ENCODE measurements at places on chromosomes 5 and 9.
A peak's percentile ranks its signal among the peaks of the same experiment; 100 is the strongest.

DNA sequence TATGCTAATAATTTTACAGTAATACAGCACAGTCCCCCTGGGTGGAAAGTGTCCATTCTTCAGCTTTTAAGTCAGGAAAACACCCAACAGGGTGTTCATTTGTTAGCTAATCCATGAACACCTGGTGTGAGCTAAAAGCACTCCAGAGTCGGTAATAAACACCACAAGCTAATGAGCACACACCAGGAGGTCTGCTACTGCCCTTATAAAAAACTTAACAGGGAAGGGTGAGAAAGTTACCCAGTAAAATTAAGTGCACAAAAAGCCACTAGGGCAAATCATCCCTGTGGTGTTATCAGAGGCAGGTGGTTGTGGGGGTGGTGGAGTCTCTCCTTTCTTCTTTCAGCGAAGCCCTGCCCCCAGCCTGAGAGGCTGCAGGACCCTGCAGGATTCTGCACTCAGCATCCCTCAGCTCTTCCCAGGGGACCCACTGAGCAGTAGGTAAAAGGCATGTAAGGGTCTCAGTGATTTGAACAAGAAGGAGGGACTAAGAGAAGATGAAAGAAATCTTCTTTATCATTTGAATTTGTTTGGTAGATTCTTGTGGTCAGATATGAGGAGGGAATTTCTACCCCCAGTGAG is 14.4 kb downstream of the GDNF start:
- DNase-seq: no peak

DNA sequence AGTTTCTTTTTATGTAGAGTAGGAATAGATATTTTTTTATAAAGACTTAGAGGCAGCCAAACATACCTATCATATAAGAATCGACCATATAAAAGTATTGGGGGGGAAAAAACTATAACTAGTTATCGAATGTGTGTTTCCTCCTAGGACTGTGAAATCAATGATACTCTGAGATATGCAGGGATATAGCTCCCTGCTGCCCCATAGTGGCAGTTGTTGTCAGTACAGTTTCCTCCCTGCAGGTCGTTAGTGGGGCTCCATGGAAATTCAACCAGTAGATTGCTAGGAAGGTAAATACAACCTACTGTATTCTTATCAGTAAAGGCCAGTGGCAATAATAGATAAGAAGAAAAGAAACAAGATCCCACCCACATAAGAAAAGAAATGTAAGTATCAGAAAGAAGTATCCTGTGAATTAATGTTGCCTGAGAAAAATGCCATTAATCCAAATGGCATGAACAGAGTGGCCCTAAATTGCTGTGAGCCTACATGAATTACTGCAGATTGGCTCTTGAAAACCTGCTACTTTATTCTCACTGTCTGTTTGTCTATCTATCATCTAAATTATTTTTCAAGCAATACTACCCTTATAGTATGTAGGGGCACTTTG is 136.9 kb upstream of the FBN2 start:
- DNase-seq: peak; percentile 58

DNA sequence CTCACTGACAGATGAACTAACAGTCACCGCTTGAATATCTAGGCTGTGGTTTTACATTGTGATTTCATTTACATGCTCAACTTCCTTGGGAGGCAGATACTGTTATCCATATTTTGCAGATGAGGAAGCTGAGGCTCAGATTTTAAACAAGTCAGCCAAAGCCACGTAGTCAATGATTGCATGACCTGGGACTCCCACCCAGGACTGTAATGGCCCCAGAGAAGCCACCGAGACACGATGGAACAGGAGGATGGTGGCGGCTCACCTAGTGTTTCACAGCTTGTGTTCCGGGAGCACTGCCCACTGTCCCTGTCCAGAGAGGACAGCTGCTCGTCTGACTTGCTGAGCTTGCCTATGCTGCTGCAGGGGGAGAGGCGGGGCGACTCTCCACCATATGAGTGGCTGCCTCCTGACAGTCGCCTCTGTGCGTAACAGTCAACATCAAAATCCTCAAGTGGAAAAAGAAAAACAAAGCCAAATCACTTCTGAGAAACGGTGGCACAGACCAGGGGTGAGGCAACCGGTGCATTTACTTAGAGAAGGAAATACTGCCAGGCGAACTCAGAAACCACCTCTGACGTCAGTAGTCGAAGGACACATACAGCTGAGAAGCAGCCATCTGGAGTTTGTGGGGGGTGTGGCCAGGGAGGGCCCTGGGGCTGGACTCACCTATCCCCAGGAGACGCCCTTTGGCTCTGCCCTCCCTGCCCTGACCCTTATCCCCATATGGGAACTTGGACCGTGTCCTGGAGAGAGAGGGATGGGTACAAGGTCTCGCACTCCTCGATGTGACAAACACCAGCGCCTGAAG is 82.5 kb downstream of the PRRT1B start:
- peak; percentile 50 for DNase-seq

- DNase-seq: no peak
Measured at GRCh38 chr5:153559926-153560325, 69.5 kb downstream of the GRIA1 start.

- no peak for DNase-seq
Measured at GRCh38 chr5:72474046-72474500, 33.1 kb downstream of the ZNF366 start.
